ENCODE measurements at places on chromosomes 5 and 9. TPM values are rescaled to one million over a fixed set of nuclear protein-coding genes. Genes with fewer than 3 reads are reported as not detected.

Gene TRIM7
- total RNA-seq, result 1.9 TPM

Gene ZNF189
- 8.3 TPM for total RNA-seq

Gene TLR4
- total RNA-seq, result not detected

Gene SLC46A2
- not detected for total RNA-seq

Gene CDO1
- 0.29 TPM for total RNA-seq

Gene IL9
- 9.9 TPM for total RNA-seq

Gene POLR3G
- total RNA-seq, result 21.9 TPM

Gene GPR151
- total RNA-seq, result not detected

Gene ENTPD8
- total RNA-seq, result not detected

Gene ZDHHC21
- 7.5 TPM for total RNA-seq

Gene TRIM36
- 0.15 TPM for total RNA-seq

Gene HAVCR2
- 16.3 TPM for total RNA-seq

Gene SLC6A7
- not detected for total RNA-seq

Gene TRPM3
- total RNA-seq, result not detected

Gene ST8SIA4
- 46.0 TPM for total RNA-seq

Gene ANXA6
- total RNA-seq, result 480 TPM

Gene MROH2B
- total RNA-seq, result not detected

Gene ABO
- total RNA-seq, result not detected

Gene NUTM2F
- not detected for total RNA-seq

Gene ZDHHC11
- total RNA-seq, result 4.7 TPM

Gene GABRB2
- not detected for total RNA-seq

Gene PRLR
- total RNA-seq, result not detected

Gene PRR16
- total RNA-seq, result not detected

Gene DRD1
- not detected for total RNA-seq
